ENCODE measurements at places on chromosomes 3 and 15.

- no peak for DNase-seq
Observed at GRCh38 chr3:37544869-37545352, 316.8 kb upstream of the CTDSPL start.

DNA sequence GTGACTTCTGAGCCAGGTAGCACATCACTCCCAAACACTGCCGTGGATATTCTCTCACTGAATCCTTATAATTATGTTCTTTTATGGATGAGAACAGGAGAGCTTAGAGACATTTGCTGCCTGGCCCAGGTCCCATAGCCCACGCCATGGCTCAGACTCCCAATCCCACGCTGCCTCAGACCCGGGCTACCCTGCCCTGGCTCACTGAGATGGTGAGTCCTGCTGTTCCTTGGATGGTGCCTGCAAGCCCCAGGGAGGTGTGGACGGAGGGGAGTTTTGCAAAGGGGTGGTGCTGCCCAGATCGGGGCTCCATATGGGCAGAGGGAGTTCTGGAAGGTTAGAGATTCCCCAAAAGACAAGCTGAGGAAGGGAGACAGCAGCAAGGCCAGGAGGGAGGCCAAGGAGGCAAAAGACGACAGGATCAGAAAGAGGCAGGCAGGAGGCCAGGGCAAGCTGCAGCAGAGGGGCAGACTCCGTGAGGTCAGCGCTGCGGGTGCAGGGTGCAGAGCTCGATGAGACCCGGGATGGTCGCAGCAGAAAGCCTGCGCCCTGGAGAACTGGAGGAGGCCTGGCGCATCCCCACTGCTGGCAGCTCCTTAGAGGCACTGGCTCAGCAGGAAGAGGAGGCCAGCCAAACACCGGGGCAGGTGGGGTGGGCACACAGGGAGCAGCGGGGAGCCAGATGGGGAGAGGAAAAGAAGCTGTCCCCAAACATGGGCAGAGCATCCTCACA, 95.7 kb upstream of the ALDH1A3 start:
- no peak for DNase-seq

GRCh38 chr3:157667493-157667892, 164.3 kb upstream of the VEPH1 start:
- no peak for DNase-seq

DNA sequence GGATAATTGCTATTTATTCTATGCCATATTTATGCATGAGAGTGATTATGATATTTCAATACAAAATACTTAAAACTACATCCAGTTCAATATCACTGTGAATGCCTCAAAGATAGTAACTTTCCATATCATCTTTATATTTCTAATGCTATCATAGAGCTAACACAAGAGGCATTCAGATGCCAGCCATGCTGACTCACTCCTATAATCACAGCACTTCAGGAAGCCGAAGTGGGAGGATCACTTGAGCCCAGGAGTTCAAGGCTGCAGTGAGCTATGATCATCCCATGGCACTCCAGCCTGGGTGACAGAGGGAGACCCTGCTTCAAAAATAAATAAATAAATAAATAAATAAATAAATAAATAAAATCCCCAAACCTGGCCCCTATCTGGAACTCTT, 498.7 kb downstream of the EPHA3 start:
- DNase-seq = no peak

GRCh38 chr3:13021141-13022114, 51.8 kb downstream of the IQSEC1 start:
- no peak for DNase-seq

DNA sequence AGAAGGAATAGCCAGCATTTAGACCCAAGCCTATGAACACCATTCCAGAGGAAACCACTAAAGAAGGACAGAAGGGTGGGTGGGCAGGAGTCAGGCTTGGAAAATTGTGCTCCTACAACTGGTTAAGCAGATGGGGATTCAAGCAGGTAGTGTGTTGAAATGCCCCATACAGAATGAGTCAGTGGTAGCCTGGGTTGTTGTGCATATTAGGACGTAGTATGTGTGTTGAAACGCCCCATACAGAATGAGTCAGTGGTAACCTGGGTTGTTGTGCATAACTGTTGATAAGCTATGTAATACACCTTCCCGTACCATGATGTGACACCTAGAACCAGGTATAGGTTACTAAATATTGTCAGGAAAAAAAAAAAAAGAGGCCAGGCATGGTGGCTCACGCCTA, 34.0 kb downstream of the MINDY4B start:
- no peak for DNase-seq

- DNase-seq = no peak
Observed at GRCh38 chr15:58062983-58063382, 2.5 kb downstream of the ALDH1A2 start.

DNA sequence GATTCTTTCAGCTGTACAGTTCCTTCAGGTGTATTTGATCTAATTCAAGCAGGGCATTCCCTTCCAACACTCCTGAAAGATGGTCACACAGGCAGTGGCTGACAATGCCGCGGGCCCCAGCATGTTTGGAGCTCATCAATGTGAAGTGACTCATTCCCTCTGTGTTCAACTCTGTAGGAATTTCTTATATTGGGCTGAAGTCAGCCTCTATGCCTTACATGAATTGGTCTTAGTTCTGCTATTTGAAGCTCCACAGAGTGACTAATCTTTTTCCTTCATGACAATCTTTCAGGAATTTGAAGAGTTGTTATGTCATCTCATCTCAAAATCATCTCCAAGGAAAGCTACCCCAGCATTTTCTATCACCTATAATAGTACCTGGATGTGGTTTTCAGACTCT, 142.5 kb upstream of the C2CD4B start:
- DNase-seq = peak; percentile 27

DNA sequence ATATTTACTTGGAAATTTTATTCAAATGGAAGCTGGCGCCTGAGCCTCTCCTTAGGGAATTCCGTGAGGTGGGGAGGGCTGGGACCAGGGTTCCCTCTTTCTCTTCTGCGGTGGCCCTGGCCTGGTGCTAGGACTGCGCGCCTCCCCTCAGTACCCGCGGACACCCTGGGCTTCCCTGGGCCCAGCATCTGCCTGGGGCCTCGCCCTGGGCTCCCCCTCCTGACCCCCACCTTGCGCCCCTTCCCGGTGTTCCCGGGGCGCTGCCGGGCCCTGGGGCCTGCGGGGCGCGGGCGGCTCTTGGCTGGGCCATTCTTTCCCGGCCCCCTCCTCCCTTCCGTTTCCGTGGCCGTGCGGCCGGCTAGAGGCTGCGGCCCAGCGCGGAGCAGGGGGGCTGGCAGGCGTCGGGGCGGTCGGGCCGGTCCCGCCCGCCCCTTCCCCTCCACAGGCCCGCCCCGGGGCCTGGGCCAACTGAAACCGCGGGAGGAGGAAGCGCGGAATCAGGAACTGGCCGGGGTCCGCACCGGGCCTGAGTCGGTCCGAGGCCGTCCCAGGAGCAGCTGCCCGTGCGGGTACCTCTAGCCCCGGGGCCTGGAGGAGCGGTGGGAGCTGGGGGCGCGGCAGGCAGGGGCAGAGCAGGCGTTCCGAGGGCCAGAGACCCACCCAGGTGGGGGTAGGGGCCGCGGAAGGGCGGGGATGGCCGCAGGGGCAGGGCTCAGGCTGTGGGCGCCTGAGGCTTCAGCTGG, at the start of gene FES:
Gene FES (plus strand): TSS at position 529 of the 743 bp plus-strand sequence. CDS start 542 bp downstream, outside the sequence.
- no peak for DNase-seq

DNA sequence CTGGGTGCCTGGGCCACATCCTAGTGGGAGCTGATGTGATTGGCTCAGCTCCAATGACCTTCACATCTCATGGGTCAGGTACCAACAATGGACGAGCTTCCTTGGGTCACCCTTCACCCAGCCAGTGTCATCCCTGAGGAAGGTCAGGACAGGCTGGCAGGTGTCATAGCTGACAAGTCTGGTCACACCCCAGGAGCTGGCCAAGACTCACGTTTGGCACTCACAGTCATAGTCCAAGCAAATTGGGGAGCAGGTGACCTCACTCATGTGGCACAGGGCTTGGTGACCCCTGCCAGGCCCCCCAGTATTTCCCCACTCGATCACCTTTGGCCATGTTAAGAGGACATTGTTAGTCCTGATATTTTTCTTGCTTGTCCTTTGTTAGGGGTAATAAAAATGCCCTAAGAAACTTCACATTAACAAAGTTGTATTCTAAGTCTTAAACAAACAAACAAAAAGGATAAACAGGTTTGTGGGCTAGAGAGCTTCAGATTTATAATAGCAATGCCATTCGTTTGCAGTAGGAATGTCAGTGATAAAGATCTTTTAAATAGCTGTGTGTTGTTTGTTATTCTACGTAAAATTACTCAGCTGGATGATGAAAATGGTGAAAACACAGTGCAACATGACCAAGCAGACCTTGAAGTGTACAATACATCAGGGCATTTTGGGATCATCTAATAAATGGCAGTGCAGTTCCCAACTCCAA, 79.5 kb upstream of the POMGNT2 start:
- peak; percentile 29 for DNase-seq

DNA sequence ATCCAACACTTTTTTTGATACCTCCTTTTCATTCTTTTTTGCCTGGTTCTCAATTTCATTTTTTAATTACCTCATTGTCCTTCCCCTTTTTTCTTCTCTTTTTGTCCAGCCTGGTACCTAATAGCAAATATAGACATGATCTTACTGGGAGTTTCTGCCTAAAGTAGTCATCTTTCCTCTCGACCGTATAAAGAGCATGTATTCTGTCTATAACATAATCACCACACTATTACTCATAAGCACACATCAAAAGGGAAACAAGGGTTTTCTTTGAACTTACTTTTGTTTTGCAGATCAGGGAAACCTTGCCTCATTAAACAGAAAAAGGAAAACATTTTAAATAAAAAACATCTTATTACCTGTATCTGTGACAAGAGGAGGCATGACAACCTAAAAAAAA, 33.0 kb downstream of the FAM98B start:
- DNase-seq = no peak

DNA sequence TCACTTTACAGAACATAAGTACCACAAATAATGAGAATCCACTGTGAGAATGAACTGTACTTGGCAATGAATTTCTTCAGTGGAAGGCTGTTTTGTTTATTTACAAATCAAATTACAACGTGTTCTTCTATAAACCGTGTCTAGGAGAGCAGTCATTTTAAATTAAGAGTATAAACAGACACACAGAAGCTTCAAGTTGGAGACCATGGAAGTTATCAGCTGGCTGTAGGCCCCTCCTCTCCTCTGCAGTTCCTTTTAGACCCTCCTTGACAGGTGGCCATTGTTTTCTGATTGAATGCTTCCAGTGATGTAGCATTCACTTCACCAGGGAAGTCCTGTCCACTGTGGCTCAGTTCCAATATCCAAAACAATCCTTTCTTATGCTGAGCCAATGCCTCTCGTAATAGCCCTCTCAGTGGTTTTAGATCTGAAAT, 7.3 kb upstream of the MAPK6 start:
- DNase-seq = no peak

Data from skeletal muscle cell (primary cell).